ENCODE measurements at places on chromosomes 2 and 18. TPM values are rescaled to one million over a fixed set of nuclear protein-coding genes. Genes with fewer than 3 reads are reported as not detected.

- H3K4me1 ChIP-seq: no peaks in the 10 kb centered on the region
- DNase-seq: no peak
- no peaks in the 10 kb centered on the region for H3K36me3 ChIP-seq
- no peak overlapping the region for H3K4me3 ChIP-seq
- H3K27ac ChIP-seq: no peak overlapping the region
- peaks cover 15% of the 10 kb centered on the region for H3K27me3 ChIP-seq
Observed at GRCh38 chr2:151946250-151946884, 118.1 kb upstream of the ARL5A start.

DNA sequence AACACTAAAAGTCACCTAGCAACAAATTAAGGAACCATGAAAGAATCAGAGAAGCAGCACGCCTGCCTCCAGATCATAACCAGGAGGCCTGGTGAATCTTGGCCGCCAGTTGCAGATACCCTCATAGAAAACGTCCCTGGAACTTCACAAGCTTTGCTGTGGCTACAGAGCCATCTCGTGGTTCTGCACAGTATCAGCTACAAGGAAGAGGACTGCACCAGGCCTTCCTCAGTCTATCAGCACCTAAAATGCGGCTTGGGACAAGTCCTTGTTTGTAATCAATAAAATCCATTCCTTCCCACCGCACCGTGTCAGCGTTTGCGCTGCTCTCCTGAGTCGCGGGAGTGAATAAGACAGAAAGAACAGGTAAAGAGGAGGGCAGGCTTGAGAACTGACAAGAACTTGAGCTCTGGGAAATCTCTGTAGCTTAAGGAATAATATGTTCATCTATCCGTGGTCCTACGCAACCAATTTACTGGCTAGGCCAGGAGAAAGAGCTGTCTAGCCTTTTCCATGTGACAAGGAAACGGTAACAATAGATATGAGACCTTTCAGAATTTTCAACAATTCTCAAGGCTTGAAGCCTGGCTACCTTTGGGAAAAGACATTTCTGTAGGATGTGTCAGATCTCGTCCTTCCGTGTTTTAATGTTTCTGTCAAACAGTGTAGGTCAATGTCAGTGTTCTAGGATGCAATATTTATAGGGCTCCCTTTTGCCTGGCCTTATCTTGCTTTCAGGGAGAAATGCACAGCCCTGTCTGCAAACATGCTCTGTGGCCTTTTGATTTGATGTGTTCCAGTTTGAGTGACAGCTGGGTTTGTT, 128.5 kb upstream of the RAB12 start:
- no peak overlapping the region for H3K27ac ChIP-seq
- H3K4me3 ChIP-seq: no peak overlapping the region
- no peaks in the 10 kb centered on the region for H3K4me1 ChIP-seq

GRCh38 chr18:64800151-64800550, 651.3 kb upstream of the LINC00305 start:
- no peak for DNase-seq
- H3K4me3 ChIP-seq: no peak overlapping the region
- H3K4me1 ChIP-seq: no peaks in the 10 kb centered on the region
- no peaks in the 10 kb centered on the region for H3K27me3 ChIP-seq

- H3K27me3 ChIP-seq: no peaks in the 10 kb centered on the region
- H3K4me3 ChIP-seq: no peak overlapping the region
- peaks cover 10% of the 10 kb centered on the region for H3K4me1 ChIP-seq
- no peaks in the 10 kb centered on the region for H3K36me3 ChIP-seq
- DNase-seq: peak; percentile 22
Observed at GRCh38 chr2:203155406-203155805, 83.4 kb upstream of the CYP20A1 start.

GRCh38 chr2:168697668-168698121, 104.7 kb upstream of the NOSTRIN start:
- H3K36me3 ChIP-seq: peaks cover 18% of the 10 kb centered on the region
- H3K27me3 ChIP-seq: no peaks in the 10 kb centered on the region
- DNase-seq: no peak
- no peaks in the 10 kb centered on the region for H3K4me1 ChIP-seq

- no peak for DNase-seq
- H3K36me3 ChIP-seq: no peaks in the 10 kb centered on the region
- no peak overlapping the region for H3K4me3 ChIP-seq
- peaks cover 13% of the 10 kb centered on the region for H3K4me1 ChIP-seq
- H3K27me3 ChIP-seq: peaks cover 4% of the 10 kb centered on the region
Observed at GRCh38 chr2:12538138-12538694, 178.5 kb upstream of the TRIB2 start.

Gene CAPN14
- total RNA-seq: 0.35 TPM

Measured in activated CD4-positive, alpha-beta memory T cell treated with anti-CD3 and anti-CD28 coated beads, Interleukin-2, amount 10 ng/mL, durations not matched to agents 7 days and 5 days (primary cell).